Stimulated activated memory B cell treated with anti-CD40 and anti-IgM and Interleukin-4, amounts not matched to agents 10 μg/mL and 1 μg/mL and 100 μg/mL, for 72 hours (primary cell): ENCODE measurements at places on chromosomes 13 and 19.

GRCh38 chr13:98810746-98811145, 58.3 kb upstream of the SLC15A1 start:
- ATAC-seq: no peak

GRCh38 chr19:35531291-35531690, 2.0 kb upstream of the GAPDHS start:
- no peak for ATAC-seq

- ATAC-seq: no peak
Measured at GRCh38 chr13:59447031-59447430, 716.7 kb downstream of the DIAPH3 start.

DNA sequence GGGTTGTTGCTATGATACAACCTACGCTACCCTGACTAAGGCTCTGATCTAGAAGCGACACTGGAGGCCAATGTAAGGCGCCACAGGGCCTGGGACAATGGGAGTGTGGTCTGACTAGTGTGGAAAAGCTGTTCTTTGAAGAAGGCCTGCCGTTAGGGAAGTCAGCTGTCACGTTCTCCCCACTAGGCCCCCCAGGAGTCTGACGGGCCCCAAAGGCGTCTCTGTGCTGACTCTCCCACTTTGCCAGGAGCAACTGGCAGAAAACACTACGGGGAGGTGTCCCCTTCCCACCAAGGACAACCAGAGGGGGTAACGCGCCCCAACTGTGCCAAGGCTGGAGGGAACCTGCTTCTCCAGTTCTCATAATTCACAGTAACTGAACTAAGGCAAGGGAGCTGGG, 25.3 kb upstream of the EIF3G start:
- ATAC-seq: no peak

DNA sequence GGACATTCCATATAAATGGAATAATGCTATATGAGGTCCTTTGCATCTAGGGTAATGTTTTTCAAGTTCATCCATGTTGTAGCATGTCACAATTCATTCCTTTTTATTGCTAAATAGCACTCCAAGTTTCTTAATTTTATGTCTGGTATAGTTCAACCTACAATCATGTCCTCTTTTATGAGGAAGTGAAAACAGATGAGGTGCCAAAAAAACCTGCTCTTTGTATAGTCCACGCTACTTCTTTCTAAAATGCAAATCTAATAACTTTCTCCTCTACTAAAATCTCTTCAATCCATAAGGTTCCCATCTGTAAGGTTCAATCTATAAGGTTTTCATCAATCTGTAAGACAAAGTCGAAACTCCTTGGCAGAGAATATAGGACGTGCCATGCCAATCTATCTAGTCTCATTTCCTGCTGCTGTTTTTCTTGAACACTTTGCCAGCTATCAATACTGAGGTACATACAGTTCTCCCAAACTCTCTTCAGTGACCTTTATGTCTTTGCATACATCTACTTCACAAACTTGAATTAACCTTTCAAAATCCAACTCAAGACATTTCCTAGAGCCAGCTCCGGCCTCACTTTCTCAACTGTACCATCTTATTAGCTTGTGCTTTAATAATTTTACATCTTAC, 33.7 kb downstream of the INTS6 start:
- peak; percentile 83 for ATAC-seq

DNA sequence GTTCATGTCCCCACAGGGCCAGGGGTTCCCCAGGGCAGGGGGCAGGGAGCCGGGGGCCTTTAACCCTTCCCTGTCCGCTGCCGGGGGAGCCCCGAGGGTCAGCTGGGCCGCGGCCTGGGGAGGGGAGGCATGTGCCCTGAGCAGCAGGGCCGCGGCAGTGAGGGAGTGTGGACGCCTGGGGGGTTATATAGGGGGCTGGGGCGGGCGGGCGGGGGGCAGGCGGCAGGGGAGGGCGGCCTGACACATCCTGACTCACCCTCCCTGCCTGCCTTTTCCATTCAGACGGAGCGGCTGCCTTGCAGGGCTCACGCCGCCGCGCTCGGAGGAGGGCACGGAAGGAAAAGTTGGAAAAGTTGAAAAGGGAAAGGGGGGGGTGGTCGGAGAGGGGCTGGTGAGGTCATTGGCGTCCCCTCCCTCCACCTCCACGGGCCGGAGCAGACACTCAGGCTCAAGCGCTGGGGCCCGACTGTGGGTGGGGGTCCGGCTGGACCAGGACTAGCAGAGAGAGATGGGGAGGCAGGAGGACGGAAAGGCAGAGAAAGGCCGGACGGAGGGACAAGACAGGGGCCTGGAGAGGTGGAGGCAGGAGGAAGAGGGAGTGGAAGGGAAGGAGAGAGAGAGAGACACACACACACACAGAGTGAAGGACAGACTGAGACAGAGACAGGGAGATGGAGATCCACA, at the start of gene IL11:
TSS of gene IL11 (minus strand) at position 159 of the 684 bp plus-strand sequence. CDS start at position 6, 153 bp downstream.
- no peak for ATAC-seq

GRCh38 chr13:36619535-36619934, 54.3 kb upstream of the SERTM1 start:
- ATAC-seq: no peak

- no peak for ATAC-seq
Measured at GRCh38 chr19:29587518-29587986, 18.5 kb upstream of the POP4 start.

DNA sequence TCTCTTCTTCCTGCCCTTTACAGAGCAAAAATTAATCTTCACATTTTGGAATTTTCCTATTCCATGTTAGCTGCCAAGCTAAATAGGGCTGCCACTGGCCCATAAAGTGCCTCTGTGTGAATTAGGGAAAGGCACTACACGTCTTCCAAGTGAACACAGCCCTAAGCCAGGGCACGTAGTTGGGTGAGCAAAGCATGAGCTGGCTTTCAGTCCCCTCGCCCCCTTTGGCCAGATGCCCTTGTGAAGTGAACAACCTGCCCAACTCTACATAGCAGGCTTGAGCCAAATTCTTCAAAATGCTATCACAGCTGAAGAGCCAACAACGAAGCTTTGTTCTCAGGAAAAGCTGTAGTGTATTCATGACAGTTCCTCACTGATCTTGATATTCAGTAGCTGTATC, 213.1 kb downstream of the OXGR1 start:
- no peak for ATAC-seq

DNA sequence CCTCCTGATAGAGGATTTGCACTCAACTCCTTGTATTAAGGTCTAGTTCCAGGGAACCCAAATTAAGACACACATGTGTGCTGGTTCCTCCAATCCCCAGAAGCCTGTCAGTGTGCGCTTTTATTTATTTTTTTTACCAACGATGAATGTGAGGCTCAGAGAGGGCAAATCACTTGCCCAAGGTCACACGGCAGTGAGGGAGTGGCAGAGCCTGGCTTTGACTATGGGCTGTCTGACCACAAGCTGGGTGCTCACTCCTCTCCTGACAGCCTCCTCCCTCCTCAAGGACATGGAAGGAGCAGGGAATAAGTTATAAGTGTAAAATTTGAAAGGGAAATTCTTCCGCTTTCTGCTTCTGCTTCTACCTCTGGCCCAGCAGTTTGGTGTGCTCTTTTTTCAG, 48.9 kb downstream of the CYP4F22 start:
- no peak for ATAC-seq

- ATAC-seq: peak; percentile 27
Measured at GRCh38 chr13:66159511-66159910, 1070.6 kb downstream of the PCDH9 start.

DNA sequence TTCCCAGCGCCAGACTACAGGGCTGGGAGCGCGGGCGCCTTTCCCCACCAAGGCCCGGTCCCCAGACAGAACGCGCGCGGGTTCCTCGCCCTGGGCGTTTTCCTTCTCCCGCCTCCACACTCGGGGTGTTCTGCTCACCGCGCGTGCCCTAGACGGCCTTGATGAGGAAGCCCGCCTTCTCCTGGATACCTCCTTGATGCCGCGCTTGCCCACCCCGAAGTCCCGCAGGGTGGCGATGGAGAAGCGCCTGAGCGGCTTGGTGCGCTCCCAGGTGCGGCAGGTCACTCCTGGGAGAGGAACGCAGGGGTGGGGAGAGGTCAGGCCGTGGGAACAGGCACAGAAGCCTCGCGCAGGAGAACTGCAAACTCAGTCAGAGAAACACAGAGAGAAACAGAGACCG, 34.8 kb downstream of the CYP2B6 start:
- ATAC-seq: no peak

DNA sequence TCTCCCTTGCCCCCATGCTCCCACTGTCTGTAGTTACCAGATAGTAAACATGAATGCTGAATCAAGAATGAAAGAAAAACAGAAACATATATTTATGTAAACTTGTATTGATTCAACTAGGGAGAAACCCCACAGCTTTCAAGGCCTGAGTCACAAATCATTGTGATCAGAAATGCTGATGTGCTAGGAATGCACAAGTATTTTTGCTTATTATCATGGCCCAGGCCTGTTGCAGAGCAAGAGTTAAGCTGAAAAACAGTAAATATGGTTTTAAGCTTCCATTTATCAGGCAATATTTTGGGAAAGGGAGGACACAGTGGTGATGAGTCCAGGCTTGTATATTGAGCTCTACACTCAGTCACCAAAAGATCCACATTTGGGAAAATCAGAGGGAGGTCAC, 669.6 kb downstream of the DIAPH3 start:
- ATAC-seq: no peak

DNA sequence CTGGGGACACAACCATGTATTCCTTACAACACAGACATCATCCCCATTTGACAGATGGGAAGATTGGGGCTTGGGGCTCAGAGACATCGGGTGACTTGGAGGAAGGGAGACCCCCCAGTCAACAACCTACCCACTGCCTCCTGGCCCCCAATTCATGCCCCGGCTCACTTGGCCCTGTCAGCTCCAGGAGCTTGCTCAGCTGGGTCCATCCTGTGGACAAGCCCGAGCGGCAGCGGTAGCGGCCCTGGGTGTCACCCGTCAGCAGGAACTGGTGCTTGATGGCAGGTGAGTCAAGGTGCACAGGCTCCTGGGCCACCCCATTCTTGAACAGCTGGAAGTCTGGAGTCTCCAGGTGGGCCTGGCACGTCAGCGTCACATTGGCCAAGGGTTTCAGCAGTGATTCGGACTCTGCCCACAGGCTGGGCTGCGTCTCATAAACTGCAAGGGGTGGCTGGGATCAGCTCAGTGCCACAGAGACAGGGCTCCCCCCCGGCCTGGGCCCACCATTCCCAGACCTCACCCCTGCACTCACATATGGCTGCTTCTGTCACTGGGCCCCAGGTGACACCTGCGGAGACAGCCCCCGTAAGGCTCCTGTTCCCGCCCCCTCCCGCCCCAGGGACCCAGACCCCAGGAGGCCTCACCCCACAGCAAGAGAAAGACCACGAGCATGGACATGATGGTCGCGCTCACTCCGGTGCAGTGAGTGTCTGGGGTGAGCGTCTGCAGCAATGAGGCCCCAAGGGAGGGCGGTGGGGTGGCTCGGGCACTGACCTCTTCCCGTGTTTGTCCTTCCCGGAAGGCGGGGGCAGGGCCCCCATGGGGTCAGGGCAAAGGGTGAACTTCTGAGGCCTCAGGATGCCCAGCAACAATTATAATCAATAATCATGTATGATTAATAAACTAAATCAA, at the start of gene A1BG:
TSS of gene A1BG (minus strand) at position 733 of the 912 bp plus-strand sequence. CDS start at position 678, 55 bp downstream.
- no peak for ATAC-seq

GRCh38 chr19:57212109-57212508, 18.7 kb upstream of the AURKC start:
- ATAC-seq: no peak

DNA sequence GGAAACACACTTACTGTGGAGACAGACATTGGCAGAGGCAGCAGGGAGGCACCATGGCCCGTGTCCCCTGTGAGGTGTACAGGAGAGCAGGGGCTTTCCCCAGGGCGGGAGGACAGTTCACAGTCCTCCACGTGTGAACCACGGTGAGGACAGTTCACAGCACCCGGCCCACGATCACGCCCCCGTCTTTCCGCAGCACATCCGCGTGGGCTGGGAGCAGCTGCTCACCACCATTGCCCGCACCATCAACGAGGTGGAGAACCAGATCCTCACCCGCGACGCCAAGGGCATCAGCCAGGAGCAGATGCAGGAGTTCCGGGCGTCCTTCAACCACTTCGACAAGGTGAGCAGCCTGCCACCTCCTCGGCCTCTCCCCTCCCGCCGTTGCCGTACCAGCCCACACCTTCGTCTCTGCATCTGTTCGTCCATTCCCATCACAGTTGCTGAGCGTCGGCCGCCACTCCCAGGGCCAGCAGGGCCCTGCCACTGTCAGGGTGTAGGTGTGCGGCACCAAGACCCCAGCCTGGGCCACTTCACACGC, 17.4 kb downstream of the CAPN12 start:
- no peak for ATAC-seq

DNA sequence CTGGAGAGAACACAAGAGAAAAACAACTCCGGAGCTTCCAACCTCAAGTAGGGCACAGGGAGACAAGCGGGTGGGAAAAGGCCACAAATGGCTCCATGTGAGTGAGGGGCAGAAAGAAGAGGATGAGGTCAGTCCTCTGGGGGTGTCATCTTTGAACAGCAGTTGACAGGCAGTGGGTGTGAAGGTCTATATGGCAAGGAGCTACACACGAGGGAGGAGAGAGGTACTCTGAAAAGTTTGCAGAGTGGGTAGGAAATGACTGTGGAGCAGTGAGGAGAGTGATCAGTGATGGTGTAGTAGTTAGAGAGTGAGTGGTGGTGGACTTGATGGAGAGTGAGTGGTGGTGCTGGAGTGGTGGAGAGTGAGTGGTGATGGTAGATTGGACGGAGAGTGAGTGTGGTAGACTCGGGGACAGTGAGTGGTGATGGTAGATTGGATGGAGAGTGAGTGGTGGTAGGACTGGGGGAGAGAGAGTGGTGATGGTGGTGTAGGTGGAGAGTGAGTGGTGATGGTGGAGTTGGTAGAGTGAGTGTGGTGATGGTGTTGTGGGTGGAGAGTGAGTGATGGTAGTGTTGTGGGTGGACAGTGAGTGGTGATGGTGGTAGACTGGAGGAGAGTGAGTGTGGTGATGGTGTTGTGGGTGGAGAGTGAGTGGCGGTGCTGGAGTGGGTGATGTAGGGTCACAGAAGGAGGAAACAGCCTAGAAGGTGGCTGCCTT, 4.0 kb downstream of the TFDP1 start:
- ATAC-seq: no peak

DNA sequence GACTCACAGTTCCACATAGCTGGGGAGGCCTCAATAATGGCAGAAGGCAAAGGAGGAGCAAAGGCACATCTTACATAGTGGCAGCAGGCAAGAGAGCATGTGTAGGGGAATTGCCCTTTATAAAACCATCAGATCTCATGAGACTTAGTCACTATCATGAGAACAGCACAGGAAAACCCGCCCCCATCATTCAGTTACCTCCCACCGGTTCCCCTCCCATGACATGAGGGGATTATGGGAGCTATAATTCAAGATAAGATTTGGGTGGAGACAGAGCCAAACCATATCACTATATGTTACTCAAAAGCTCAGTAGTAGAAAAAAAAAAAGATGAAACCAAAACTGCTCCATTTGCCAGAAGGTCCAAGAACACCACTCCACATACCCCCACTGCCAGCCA, 58.5 kb downstream of the DNAJC15 start:
- no peak for ATAC-seq

GRCh38 chr19:38392707-38393308, 4.3 kb downstream of the SPRED3 start:
- ATAC-seq: no peak

DNA sequence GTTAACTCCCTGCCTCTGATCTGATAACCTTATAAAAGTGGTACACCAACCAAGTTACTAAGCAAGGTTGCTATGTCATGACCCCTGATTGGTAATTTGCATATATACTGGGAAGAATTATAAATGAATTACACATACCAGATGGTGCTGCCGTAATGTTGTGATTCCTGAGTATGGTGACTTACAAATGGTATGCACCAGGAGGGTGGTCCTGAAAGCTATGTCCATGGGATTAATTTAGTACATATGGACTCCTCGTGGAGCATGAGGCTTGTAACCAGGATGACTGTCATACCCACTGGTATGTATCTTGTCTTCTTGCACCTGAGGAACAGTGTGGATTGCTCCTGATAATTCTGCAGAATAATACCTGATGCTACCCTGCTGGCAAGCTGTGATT, 240.6 kb downstream of the GPC6 start:
- no peak for ATAC-seq

GRCh38 chr13:21833921-21834320, 163.0 kb downstream of the FGF9 start:
- ATAC-seq: no peak
